ENCODE measurements at places on chromosomes 13 and 19. TPM values are rescaled to one million over a fixed set of nuclear protein-coding genes. Genes with fewer than 3 reads are reported as not detected.

LRRC25 gene
- total RNA-seq, result not detected

ALOX5AP gene
- 0.09 TPM for total RNA-seq

IRGC gene
- total RNA-seq, result not detected

RASIP1 gene
- 54.5 TPM for total RNA-seq

TRAPPC5 gene
- total RNA-seq, result 207 TPM

IGSF23 gene
- total RNA-seq, result 0.28 TPM

UBE2L5 gene
- not detected for total RNA-seq

NRTN gene
- not detected for total RNA-seq

RXFP2 gene
- total RNA-seq, result not detected

KLF1 gene
- total RNA-seq, result not detected

CEACAM3 gene
- total RNA-seq, result not detected

LAIR1 gene
- not detected for total RNA-seq

ZBTB32 gene
- total RNA-seq, result not detected

ZNF229 gene
- 18.0 TPM for total RNA-seq

OR1I1 gene
- not detected for total RNA-seq

KCNJ14 gene
- total RNA-seq, result 0.36 TPM

ZNF99 gene
- not detected for total RNA-seq

TTC9B gene
- total RNA-seq, result not detected

ZNF730 gene
- 0.85 TPM for total RNA-seq

URAD gene
- total RNA-seq, result not detected

RASGRP4 gene
- not detected for total RNA-seq

ZNF569 gene
- total RNA-seq, result 4.6 TPM

All from endothelial cell of coronary artery (primary cell).